ENCODE measurements at places on chromosomes 6 and 20.

DNA sequence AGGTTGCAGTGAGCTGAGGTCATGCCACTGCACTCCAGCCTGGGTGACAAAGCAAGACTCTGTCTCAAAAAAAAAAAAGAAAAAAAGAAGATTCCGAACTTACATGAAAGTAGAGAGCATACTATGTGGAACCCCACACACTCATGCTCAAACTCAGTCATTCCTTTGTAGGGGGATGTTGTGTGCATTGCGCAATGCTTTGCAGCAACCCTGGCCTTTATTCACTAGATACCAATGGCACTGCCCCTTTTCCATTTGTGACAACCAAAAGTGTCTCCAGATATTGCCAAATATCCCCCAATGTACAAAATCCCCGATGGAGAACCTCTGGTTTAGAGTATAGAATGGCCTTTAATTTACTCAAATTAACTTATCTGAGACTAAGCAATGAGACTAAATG is 158.6 kb downstream of the GJA1 start:
- DNase-seq = no peak

- DNase-seq = no peak
Observed at GRCh38 chr20:61966492-61967244, 99.0 kb downstream of the TAF4 start.

DNA sequence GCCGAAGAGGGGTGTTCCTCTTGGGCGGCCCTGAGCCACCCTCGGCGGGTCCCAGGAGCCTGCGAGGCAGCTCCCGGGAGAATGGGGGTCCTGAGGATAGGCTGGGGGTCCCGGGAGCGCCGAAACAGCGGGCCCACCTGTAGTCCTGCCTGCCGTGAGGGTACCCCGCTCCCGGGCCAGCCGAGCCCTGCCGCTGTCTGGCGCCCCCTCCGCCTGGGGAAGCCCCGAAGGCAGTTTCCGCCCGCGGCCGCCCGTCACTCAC is 280 bp downstream of the SPATA2 start:
- no peak for DNase-seq

GRCh38 chr20:23687986-23688385 is 852 bp downstream of the CST4 start:
- no peak for DNase-seq

- DNase-seq = peak; percentile 62
Observed at GRCh38 chr6:6131492-6132109, 124.9 kb upstream of the NRN1 start.

GRCh38 chr6:152368751-152369624 is 268.2 kb downstream of the SYNE1 start:
- no peak for DNase-seq

GRCh38 chr20:13744352-13744751 is 40.4 kb downstream of the ESF1 start:
- DNase-seq = peak; percentile 5

DNA sequence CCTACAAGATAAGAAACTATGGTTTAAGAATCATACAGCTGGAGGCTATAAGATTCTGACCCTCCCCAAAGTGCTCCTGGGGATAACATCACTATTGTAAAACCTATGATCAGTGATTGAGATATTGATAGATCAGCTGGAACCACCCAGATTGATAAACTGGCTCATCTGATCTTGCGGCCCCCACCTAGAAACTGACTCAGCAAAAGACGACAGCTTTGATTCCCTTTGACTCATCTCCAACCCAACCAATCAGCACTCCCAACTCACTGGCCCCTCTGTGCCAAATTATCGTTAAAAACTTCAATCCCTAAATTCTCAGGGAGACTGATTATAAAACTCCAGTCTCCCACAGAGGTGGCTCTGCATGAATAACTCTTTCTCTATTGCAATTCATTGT is 106.4 kb downstream of the SCP2D1 start:
- DNase-seq = no peak

DNA sequence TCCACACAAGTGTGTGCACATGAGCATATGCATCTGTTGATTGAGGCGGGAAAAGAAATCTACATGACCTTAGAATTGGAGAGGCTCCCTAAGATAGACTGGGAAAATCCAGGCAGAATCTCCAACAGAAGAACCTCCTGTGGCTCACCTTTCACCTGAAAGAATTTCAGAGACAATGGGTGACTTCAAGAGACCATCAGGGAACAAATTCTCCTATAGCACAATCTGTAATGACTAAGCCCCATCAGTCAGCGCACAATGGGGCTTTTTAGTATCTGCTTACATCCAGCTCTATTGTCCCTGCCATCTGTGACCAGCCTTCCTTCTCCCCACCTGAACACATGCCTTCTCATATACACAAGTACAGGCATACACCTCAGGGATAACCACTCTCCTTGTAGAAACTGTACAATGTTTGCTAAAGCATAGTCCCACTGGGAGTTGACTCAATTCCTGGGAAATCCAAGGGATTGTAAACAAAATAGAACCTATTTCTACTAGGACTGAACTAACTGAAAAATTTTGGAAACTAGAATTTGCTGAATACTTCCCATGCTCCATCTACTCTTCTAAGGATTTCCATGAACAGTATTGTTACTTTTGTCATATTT is 150.8 kb upstream of the STXBP5 start:
- DNase-seq = no peak

GRCh38 chr6:157530126-157530525 is 149.1 kb downstream of the ZDHHC14 start:
- DNase-seq = no peak

DNA sequence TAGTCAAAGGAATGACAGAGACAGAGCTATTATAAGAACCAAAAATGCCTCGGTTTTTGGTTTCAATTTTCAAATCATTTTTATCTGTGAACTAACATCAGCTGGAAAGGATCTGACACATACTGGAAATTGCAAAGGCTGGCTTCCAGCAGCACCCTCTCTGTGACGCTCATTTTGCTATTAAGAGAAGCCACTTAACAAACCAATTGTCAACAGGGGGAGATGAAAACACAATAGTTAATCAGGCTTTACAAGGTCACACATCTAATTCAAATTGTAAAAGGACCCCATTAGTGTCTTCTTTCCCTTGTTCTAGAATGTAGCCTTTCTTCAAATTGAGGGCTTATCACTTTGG is 160.5 kb downstream of the TFAP2B start:
- no peak for DNase-seq

DNA sequence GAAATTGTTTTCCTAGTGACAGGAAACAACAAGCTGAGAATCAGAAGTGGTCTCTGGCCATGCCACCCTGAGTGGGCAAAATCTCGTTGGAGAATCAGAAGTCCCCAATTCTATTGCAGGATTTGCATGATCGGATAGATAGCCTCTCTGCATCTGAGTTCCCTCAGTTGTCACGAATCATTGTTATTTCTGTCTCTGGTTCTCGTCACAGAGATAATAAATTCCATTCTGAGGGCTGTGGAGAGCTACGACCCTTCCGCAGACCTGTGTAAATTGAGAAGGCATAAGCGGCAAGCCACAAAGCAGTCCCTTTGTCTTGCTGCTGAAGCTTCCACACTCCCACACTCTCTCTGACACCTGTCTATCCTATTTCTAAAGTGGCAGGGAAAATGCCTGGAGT is 102.4 kb upstream of the CNR1 start:
- DNase-seq = no peak

GRCh38 chr20:33490934-33491656 is 1.2 kb downstream of the CBFA2T2 start:
- DNase-seq = no peak

DNA sequence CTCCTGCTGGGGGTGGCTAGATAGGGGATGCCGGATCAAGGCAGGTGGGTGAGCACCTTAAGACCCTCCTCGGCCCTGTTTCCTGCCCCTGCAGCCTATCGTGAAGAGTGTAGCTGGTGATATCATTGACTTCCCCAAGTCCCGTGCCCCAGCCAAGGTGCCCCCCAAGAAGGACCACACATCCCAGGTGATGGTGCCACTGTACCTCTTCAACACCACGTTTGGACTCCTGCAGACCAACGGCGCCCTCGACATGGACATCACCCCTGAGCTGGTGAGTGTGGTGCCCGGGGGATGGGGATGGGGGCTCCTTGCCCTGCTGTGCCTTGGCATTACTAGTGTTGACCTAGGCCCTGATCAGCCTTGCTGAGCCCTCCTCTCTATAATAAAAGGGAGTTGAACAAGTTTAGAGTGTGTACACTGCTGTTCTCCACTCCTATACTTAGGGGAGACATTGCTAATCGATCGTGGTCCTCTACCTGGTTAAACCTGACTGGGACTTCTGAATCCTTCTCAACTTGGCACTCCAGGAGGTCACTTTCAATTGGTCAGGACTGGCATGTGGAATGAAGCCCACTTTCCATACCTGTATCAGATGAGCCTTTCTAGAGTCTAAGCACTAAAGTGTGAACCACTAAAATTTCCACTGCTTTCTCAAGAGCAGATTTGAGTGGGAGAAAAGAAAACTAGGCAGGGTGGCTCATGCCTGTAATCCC is 11.0 kb downstream of the BPIFB3 start:
- DNase-seq = no peak

GRCh38 chr6:87762116-87762515 is 60.1 kb upstream of the AKIRIN2 start:
- no peak for DNase-seq

DNA sequence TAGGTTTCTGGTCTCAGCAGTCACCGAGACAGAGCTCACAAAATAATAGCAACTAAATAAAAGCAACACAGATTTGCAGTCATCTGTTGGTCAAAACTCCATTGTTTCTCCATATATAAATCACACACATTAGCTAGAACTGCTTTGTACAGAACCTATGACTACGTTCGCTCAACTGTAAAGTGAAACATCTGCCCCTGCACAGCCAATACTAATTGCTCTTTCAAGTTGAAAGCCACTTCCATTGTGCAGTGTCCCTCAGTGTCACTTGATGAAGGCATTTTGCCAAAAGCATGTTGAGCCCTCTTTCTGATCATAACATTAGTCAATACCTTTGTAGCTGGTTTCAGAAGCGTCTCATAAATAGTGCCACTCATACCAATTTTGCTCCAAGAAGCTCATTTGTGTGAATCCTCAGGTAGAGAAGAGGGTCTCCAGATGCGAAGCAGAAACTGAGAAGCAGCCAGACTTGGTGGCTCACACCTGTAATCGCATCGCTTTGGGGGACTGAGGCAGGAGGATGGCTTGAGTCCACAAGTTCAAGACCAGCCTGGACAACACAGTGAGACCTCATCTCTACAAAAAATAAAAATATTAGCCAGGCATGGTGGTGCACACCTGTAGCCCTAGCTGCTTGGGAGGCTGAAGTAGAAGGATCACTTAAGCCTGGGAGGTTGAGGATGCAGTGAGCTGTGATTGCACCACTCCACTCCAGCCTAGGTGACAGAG is 68.9 kb downstream of the PERP start:
- no peak for DNase-seq

- no peak for DNase-seq
Observed at GRCh38 chr20:33859157-33859695, 48.1 kb downstream of the CHMP4B start.

- DNase-seq = no peak
Observed at GRCh38 chr6:139611327-139612134, 237.1 kb upstream of the CITED2 start.

- DNase-seq = no peak
Observed at GRCh38 chr6:158387578-158387977, 75.3 kb downstream of the TULP4 start.

- DNase-seq = peak; percentile 35
Observed at GRCh38 chr20:46438156-46438750, 31.8 kb upstream of the ELMO2 start.

GRCh38 chr6:4781967-4782575 is 5.9 kb downstream of the CDYL start:
- no peak for DNase-seq

DNA sequence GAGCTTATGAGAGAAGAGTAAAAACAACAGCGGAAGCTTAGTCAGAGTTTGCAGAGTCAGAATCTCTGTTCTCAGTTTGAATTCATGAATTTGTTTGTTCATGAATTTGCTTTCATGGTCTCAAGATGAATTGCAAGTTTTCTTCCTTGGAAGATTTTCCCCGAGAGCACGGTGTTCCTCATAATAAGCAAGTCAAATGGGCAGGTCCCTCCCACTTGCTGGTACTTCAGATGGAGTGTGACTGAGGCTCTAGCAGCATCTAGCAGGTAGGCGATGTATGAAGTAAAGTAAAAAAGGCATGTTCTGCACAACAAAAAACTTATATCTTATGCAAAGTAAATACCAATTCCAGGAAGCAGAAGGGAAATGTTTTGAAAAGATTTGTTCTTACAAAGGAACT is 15.5 kb upstream of the MLIP start:
- DNase-seq = no peak

DNA sequence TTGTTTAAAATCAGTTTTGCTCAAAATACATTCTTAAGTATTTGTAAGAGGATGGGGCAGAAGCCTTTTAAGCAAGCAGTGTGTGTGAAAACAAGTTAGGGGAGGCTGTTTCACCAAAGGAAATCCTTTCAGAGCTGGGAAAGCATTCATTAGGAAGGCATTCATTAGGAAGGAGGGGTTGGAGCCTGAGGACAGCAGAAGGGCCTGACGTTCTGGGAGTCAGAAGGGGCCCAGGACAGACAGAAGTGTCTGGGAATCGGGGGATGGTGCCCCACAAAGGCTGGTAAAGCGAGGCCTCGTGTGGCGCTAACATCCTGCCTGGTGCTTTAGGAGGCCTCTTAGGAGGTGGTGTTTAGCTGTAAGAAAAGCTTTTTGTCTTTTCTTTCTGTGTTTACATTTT is 80.6 kb upstream of the NXT1 start:
- DNase-seq = no peak

DNA sequence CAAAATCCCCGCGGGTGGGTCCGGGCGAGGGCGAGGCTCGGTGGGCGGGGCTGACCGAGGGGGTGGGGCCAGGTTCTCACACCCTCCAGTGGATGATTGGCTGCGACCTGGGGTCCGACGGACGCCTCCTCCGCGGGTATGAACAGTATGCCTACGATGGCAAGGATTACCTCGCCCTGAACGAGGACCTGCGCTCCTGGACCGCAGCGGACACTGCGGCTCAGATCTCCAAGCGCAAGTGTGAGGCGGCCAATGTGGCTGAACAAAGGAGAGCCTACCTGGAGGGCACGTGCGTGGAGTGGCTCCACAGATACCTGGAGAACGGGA is 809 bp downstream of the HLA-G start:
- DNase-seq = no peak

DNA sequence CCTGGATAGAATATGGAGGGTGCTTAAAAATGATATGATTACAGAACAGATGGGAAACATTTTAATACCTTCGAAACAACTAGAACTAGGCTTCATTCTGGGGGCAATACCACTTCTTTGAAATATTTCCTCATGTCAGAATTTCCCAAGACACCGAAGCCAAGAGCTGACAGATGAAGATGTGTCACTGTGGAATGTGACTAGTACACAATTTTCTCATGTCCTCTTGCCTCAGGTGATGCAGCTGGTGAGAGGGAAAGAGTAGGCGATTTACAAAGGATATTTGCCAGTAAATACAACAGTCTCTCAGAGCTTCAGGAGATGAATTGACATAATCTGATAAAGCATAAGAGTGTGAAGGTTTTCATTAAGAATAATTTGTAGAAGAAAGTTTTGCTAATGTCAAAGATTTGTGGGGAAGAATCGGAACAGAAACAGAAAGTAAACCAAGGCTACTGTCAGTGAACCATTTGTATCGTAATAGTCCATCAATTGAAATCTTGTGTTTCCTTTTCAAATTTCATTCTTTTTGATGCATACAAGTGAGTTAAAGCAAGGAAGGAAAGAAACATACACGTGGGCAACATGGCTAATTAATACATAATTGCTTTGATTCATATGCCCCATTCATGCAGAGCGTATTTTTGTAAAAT is 164.7 kb upstream of the CCN2 start:
- DNase-seq = no peak

- no peak for DNase-seq
Observed at GRCh38 chr20:63080811-63081210, 74.0 kb upstream of the BHLHE23 start.
